ENCODE measurements at places on chromosomes 2 and 18.

DNA sequence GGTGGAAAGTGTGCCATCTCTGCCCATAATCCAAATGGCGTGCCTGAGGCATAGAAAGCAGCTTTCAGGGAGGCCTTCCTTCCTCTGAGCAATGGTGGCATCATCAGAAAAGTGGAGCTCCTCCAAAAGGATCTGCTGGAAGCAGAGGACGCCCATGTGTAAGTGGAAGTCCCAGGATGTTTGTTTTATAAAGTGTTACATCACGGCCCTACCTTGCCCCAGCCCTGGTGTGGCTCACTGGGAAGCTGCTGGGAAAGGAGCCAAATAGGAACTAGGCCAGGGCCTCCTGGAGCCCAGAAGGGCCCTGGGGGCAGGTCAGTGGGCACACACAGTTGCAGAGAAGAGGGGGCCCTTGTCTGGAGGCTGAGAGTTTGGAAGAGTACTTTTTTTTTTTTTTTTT is 4.2 kb upstream of the ODC1 start:
- no peak for DNase-seq

GRCh38 chr2:101080211-101081068 is 70.7 kb downstream of the TBC1D8 start:
- DNase-seq: no peak

GRCh38 chr2:95760806-95761525 is 169.2 kb downstream of the TRIM43 start:
- DNase-seq: no peak

DNA sequence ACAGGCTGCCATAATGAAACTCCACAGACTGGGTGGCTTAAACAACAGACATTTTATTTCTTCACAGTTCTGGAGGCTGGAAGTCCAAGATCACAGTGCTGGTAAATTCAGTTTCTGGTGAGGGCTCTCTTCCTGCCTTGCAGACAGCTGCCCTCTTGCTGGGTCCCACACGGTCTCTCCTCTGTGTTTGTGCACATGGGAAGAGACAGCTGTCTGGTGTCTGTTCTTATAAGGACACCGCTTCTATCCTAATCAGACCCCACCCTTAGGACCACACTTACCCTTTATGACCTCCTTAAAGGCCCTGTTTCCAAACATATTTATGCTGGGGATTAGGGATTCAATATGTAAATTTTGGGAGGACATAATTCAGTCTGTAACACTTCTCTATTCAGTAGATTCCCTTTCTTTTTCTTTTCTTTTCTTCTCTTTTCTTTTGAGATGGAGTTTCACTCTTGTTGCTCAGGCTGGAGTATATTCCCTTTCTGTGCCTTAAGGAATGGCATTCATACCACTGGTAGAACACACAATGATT is 18.9 kb downstream of the CTIF start:
- no peak for DNase-seq

- no peak for DNase-seq
These were observed 245.4 kb downstream of the CDH2 start for GRCh38 chr18:27931535-27931934.

DNA sequence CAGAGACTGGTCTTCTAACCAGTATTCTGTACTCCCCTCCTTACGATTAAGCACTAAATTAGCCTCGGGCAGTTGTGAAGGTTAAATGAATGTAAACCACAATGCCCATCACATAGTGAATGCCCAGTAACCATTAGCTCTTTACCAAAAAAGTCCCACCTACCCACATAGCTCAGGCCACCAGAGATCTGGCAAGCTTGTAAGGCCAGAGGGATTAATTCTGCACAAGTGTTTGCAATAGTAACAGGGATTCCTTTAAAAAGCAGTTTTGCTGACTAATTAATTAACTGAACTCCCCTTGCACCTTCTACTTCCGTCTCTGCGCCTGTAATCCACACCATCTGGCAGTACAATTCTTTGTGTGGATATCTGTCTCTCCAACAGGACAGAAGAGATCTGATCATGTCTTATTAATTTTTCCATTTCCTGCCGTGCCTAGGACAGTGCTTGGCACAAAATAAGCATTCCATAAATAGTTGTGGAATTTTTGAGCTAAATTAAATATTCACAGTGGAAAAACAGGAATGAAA is 36.2 kb upstream of the IGFBP2 start:
- peak; percentile 45 for DNase-seq

DNA sequence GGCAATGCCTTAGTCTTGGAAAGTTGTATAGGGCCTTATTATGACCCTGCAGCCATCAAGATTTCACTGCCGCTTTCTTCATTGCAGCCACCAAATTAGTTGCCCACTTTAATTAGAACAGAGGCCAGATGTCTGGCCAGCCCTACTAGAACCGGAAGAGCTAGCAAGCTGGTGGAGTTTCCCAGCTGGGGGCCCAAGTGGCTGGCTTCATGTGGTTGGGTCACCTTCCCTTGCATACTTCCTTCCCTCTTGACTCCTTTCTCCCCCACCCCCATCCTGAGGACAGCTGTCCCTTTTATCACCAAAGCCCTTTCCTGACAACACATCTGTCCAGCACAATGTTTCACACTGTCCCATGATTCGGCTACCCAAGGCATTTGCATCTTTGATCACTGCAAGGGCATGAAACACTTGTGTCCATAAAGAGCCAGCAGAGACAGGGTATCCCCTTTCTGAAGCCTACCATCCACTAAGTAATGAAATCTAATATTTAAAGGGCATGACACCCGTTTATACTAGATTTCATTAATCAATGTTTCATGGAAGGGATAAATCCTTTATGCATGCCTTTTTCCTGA is 187.2 kb downstream of the BCL11A start:
- no peak for DNase-seq

- DNase-seq: no peak
These were observed 34.9 kb downstream of the SLC38A11 start for GRCh38 chr2:164920430-164920829.

- DNase-seq: peak; percentile 80
These were observed 78.8 kb upstream of the GAREM1 start for GRCh38 chr18:32549248-32550110.

- no peak for DNase-seq
These were observed 78.9 kb downstream of the MEMO1 start for GRCh38 chr2:31931916-31932315.

- DNase-seq: no peak
These were observed 93.6 kb downstream of the MAP2 start for GRCh38 chr2:209517436-209517835.

DNA sequence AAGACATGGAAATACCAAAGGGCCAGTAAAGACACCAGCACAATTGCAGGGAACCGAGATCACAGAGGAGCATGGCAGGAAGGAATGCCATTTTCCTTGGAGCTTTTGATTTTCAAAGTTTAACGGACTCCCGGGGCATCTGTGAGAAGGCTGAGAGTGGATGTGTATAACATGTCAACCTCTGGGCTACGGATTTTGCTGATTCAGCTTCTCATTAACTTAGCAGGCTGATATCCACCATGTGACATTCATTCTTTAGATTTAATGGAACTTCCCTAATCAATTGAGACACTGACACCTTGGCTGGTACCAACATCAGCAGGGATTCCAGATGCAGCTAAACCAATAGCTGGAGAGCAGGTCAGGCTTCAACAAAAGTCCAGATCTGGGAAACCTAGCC is 496.6 kb upstream of the SPHKAP start:
- no peak for DNase-seq

DNA sequence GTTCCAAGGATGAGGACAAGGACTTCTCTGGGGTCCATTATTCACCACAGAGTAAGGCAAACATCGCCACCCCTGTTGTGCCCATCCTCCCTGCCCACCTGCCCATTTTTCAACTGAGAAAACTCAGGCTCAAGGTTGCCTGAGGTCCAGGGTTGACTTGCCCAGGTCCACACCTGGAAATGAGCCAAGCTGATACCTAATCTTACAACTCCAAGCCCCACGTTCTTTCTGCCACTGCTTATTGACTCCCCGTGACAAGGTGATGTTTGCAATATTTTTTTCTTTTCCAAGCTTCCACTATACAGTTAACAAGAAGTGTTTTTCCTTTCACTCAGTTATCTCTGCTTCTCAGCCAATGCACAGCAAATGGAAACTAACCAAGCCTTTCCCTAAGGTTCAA is 39.0 kb downstream of the RNF152 start:
- DNase-seq: no peak

DNA sequence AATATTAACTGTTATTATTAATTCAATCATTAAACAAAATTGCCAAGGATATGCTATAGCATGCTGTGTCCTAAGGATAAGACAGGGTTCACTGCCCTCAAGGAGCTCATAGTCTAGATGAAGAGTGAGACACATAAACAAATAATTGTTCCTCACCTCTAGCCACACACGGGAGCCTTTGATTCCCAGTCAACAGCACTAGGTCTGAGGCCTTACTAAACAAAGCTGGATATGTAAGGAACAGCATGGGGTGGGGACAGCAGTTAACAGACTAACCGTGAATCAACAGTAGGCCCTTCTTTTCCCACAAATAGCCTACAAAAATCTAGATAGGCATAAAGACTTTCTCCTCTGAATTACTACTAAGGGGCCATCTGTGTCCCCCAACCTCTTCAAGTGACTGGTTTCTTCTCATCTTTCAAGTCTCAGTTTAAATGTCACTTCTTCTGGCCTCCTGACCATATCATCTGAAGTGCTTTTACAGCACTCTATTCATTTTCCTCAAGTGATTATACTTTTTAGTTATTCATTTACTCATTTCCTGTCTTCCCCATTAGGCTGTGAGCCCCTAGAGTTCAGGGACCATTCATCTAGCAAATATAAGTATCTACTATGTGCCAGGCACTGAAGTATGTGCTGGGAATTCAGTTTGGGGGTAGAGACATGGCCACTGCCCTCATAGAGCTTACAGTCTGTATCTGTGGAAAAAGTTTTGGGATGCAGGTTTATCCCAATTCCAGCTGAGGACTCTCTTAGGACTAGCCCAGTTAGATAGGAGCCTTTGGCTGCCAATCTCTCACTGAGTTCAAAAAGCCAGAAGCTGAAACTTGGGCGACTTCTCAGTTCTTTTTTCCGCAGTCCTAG is 29.9 kb upstream of the IHH start:
- no peak for DNase-seq

DNA sequence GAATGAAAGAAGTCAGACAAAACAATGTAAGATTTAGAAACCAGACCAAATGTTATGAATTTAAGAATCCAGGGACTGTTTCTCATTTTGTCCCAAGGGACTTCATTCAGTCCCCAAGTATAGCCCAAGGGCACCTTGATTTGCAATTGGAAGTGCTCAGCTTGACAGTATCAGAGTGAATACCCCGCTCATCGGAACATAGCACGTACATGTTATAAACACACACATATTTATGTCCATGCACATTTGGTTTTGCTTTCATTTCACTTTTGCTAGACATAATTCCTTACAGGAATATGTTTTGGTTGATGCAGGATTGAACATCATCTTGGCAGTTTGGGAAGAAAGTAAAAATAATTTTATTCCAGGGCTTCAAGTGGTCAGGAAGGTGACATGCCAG is 100.2 kb downstream of the PID1 start:
- DNase-seq: peak; percentile 22

DNA sequence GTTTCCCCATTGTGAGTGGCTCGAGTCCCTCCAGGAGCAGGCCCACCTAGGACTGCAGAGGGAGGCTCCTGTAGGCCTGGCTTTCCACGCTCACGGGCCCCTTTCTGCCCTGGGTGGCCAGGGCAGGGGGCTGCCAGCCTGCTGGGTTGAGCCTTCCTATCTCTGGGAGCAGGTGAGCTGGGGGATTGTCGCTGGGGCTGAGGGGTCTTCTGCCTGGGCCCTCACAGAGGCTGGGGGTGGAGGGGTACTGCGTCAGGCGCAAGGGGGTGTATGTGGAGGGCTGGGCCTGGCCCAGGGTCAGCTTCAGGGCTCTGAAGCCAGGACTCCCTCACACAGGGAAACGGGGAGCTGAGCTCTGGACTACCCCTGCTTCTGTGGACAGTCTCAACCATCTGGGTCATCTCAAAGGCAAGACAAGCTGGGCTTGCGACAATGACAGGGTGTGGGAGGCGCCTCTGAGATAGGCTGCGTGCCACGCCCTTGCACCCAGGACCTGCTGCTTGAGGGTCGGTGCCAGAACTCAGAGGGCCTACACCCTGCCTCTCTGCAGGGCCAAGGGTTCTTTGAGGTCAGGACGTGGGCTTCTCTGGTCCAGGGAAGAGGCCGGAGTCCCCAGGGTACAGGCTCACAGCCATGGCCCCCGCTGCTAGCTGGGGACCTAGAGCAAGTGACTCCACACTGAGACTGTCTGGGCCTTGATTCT is 206.1 kb downstream of the TWIST2 start:
- DNase-seq: no peak

DNA sequence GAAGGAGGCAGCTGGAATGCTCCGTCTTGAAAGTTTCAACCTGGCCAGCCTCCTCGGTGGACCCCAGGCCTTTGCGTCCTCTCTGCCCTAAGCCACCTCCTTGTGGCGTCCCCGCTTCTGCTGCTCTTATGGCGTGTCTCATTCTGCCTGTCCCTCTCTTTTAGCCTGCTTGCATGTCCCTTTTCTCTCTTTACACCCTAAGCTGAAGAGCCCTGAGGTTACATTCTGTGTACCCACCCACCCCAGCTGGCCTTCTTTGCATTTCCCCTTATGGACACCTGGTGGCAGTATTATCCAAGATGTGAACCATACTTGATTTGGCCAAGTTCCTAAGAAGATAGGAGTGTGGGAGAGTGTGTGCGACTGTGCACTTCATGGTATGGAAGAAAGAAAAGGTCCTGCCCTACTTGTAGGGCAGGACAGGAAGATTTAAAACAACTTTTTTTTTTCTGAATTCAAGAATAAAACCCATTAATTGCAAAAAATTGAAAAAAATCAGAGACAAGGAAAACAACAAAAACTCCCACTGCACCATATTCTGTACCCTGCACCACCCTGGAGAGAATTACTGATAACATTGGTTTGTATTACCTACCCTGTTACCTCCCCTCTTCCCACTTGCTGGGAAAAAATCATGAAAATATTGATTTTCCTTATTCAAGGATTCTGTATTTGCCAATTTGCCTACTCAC is 77.4 kb downstream of the DYSF start:
- DNase-seq: peak; percentile 68

DNA sequence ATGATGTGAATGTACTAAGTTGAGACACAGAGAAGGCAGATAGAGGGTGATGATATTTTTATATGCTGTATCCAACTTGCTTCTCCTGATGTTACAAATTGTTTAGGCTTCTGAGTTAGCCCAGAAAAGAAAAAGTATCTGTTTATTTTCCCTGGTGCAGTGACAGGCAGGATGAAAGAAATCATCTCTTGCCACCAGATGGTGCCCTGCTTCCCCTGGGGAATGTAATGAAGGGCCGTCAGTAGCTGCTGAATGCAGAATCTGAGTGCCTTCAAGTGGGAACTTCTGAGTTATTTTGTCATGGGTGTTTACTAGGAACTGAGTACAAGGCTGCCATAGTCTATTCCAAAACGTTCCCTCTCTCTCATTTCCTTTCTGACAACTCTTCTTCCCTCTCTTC is 525.6 kb downstream of the MBD2 start:
- peak; percentile 74 for DNase-seq

- no peak for DNase-seq
These were observed 96.3 kb downstream of the UBE2E3 start for GRCh38 chr2:181076658-181077057.

- peak; percentile 73 for DNase-seq
These were observed 1.3 kb downstream of the HDAC4 start for GRCh38 chr2:239399433-239399920.

All from eye (tissue), 1 donor.